ENCODE measurements at places on chromosomes 2 and 18. TPM values are rescaled to one million over a fixed set of nuclear protein-coding genes. Genes with fewer than 3 reads are reported as not detected.

The SMARCAL1 gene
- 26.1 TPM for total RNA-seq

The UGT1A4 gene
- not detected for total RNA-seq

DNA sequence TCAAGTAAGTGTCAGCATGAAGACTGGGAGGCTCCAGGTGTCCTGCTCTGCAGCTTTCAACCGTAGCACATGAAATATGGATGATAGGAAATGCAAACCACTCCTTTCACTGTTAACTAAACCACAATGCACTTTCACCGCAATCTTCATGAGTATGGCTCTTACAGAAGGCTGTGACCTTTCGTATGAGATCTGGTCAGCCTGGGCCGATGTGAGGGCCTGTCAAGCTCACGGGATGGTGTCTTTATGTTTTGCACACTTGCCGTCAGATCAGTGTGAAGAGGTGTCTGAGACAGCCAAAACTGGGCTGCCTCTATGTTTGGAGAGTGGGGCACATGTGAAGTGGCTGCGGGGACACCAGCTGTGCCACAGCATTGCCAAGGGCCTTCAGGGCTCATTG lies 62.8 kb upstream of the AFF3 start:
- DNase-seq = no peak

- DNase-seq = no peak
Observed at GRCh38 chr2:131517106-131517831, 10.4 kb upstream of the CCDC74A start.

The SH3RF3 gene
- total RNA-seq = not detected

- DNase-seq = no peak
Observed at GRCh38 chr2:240929364-240930095, 23.4 kb downstream of the CROCC2 start.

GRCh38 chr18:51943281-51943680 lies 396.7 kb upstream of the DCC start:
- no peak for DNase-seq

GRCh38 chr2:179240481-179241451 lies 23.9 kb downstream of the SESTD1 start:
- DNase-seq = no peak

GRCh38 chr2:16664809-16665747 lies 556 bp downstream of the CYRIA start:
- no peak for DNase-seq

The CD207 gene
- total RNA-seq = not detected

- DNase-seq = no peak
Observed at GRCh38 chr2:71799013-71799575, 345.7 kb downstream of the DYSF start.

DNA sequence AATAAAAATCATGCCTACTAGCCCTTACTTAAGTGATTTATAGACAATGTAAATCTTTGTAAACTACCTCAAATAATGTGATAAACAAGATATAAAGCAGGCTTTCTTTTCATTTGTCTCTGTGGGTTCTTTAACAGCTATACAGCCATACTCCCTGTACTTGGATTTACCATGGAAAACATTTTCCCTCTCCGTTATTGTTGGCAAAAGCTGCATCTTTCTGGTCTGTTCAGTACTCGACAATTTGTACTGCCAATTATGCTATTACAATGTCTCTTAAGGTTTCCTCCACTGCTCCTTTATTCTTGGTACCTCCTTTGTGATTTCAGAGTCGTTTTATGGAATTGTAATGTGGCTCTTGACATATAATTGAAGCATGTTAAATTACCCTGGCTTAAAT lies 426.3 kb upstream of the PKDCC start:
- DNase-seq = no peak

- DNase-seq = no peak
Observed at GRCh38 chr2:175063741-175064140, 58.6 kb upstream of the CHN1 start.

DNA sequence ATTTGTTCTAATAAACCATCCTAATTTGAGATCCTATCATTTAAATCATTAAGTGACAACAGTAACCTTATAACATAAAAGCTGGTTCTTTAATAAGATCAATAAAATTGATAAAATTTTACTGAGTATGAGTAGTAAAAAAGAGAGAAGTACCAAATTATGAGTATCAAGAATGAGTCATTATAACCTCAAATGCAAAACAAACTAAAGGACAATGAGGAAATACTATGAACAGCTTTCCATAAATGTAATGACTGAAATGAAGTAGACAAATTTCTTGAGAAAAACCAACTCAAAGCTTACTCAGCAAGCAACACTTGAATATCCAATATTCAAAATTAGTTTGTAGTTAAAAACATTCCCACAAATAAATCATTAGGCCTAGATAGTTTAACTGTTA lies 433.0 kb downstream of the ZEB2 start:
- no peak for DNase-seq

GRCh38 chr2:70043252-70043875 lies 43.9 kb upstream of the PCBP1 start:
- no peak for DNase-seq

- DNase-seq = peak; percentile 1
Observed at GRCh38 chr18:63073481-63073880, 246.1 kb downstream of the BCL2 start.

The ABCG5 gene
- not detected for total RNA-seq

The ICA1L gene
- total RNA-seq = 12.0 TPM

DNA sequence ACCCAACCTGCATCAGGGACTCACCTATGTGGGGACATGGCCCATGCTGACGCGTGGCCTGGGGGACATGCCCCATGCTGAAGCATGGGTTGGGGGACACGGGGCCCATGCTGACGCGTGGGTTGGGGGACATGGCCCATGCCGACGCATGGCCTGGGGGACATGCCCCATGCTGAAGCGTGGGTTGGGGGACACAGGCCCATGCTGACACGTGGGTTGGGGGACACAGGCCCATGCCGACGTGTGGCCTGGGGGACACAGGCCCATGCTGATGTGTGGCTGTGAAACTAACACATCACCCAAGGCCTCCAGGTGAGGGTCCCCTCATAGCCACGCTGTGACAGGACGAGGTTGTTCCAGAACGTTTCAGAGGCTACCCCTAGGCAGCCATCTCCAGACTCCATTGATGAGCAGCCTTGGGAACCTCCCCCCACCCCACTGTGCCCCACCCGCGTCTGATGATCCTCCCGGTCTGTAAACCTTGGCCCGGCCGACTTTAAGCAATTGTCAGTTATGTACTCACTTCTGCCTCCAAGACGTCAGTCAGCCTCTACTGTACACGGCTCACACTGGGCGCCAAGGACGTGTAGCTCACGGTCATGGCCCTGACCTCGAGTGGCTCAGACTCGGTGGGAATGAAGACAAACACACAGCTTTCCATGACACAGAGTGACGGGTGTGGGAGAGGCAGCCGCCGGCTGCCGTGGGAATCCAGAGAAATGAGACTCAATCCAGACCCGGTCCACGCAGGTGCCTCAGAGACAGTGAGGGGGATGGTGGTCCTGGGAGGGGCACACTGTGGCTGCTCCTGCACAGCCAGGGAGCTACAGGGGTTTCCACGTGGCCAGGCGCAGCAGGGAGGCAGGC lies 50.2 kb upstream of the SLC66A3 start:
- DNase-seq = no peak

DNA sequence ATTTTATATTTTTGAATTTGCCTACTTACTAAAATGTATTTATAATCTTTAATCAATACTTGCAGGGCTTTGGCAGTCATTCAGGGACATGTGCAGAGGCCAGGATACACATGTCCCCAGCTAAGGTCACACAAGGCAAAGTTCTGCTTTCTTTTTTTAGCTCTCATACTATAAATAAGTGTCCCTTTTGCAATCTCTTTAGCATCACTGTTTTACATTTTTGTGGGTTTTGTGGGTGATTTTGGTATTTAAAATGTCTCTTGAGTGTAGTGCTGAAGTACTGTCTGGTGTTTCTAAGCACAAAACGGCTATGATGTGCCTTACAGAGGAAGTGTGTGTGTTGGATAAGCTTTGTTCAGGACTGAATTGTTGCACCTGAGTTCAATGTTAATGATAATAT lies 309.0 kb upstream of the GULP1 start:
- DNase-seq = no peak

DNA sequence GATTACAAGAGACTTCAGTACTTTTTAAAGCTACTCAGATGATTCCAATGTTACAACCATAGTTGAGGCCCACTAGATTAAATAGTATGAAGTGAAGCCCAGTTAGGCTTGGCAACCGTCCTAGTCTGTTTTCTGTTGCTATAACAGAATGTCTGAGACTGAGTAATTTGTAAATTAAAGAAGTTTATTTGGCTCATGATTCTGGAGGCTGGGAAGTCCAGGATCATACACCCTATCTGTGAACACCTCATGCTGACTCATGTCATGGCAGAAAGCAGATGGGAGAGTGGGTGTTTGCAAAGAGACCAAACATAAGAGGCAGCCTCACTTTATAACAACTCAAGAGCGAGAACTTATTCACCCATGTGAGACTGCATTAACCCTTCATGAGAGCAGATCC lies 63.1 kb downstream of the CCDC150 start:
- no peak for DNase-seq

DNA sequence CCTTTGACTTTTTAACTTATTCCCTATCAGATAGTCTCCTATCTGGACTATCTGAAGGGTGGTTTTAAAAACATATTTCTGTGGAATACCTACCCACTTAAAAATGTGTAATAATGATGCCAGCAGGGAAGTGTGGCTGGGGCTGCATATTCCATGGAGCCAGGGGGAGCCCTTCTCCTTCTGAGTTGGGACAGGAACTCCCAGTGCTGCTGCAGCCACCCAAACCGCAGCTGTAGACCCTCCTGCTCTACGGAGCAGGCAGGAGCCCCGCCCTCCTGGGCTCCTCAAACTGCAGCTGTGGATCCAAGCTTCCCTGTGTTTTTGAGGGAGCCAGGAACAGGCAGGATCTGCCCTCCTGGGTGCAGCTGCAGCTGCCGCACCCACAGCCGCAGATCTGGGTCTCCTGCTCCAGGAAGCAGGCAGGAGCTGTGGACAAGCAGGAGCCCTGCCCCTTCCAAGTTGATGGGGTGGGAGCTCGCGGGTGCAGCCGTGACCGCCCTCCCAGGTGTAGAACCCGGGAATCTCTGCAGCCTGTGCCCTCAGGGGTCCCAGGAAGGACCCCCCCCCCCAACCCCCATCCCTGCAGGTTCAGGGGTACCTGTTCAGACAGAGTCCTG lies 57.8 kb downstream of the PDK1 start:
- no peak for DNase-seq

DNA sequence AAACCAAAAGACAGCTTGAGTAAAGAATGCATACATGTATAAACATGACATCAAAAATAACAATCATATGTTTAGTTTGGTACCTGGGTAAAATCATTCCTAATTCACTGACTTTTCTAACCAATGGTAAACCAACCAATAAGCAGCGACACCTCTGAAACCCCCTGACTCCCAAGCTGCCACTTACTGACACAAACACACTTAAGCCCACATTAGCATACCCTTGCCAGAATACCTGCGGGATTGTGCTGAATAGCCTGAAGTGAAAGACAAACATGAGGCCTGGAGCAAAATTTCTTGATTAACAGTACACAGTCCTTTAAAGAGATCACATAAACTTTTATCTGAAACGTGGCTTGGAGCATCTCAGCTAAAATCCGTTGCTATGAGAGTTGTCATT lies 902.9 kb downstream of the TMEM182 start:
- DNase-seq = no peak

- no peak for DNase-seq
Observed at GRCh38 chr18:44786688-44787087, 106.0 kb downstream of the SETBP1 start.

The KCNK3 gene
- not detected for total RNA-seq

The RUFY4 gene
- total RNA-seq = not detected

DNA sequence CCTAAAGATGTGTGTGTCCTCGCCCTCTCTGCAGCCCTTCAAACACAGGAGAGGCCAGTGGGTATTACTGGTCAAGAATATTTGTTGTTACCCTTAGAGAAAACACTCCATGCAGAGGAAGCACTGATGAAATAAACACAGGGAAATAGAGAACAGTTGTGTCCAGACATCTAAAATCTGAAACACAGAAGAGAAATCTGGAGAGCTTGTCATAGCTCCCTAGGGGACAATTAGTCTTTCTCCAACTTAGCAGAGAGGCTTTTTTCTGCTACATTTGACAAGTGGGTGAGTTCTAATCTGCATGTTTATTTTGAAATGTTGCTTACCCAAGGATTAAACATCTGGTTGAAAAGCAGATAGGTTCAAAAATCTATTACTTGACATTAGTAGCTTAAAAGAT lies 190.1 kb downstream of the CTNNA2 start:
- DNase-seq = no peak

- peak; percentile 30 for DNase-seq
Observed at GRCh38 chr2:111118981-111119821, 1.5 kb upstream of the BCL2L11 start.

The INPP5D gene
- total RNA-seq = 109 TPM

The TUBB8B gene
- total RNA-seq = not detected

- DNase-seq = no peak
Observed at GRCh38 chr2:137420744-137421143, 543.5 kb upstream of the HNMT start.

The PRKAG3 gene
- not detected for total RNA-seq

DNA sequence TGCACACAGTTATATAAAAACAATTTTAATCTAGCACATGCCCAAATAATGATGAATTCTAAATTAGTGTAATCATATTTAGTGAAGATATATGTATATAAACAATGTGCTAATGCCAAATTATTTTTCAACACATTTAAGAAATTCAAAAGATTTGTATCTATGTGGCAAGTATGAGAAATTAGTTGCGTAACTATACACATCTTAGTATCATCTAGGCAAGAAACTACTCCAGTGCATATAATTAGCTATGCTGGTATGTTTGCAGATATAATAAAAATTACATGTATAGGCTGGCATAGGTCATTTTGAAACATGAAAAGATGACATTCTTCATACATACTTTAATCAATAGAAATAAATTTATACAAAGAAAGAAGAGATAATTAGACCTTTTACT lies 252.0 kb upstream of the VWC2L start:
- DNase-seq = no peak

The PROM2 gene
- total RNA-seq = 1.2 TPM

- DNase-seq = no peak
Observed at GRCh38 chr2:73297586-73297985, 4.2 kb upstream of the EGR4 start.

DNA sequence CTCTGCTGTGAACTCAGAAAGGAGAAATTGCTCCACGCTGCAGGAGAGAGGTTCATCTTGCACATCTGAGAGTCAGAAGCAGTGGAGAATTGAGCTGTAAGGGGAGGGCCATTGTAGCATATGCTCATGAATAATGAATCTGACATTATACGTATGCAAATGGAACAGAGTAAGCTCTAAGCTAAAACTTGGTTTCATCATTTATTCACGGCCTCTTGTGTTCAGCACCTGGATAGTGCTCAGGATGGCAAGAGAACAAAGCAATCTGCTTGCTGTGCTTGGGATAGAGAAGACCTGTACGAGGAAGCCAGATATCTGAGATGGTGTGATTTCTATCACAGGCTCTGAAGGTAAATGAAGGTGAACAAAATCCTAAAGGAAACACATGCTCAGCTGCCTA lies 87.9 kb upstream of the GCFC2 start:
- DNase-seq = no peak

- DNase-seq = no peak
Observed at GRCh38 chr2:137175246-137175645, 409.9 kb downstream of the THSD7B start.

- DNase-seq = no peak
Observed at GRCh38 chr2:60295636-60295962, 257.9 kb downstream of the BCL11A start.

- DNase-seq = no peak
Observed at GRCh38 chr2:37301408-37301807, 23.2 kb downstream of the PRKD3 start.

- no peak for DNase-seq
Observed at GRCh38 chr2:24903161-24904103, 16.6 kb downstream of the ADCY3 start.

The CFAP65 gene
- not detected for total RNA-seq

The RIT2 gene
- total RNA-seq = not detected

- no peak for DNase-seq
Observed at GRCh38 chr2:74406035-74406434, 15.4 kb downstream of the C2orf81 start.
